Karpas-422 (cell line): ENCODE measurements at places on chromosomes 4 and X.

DNA sequence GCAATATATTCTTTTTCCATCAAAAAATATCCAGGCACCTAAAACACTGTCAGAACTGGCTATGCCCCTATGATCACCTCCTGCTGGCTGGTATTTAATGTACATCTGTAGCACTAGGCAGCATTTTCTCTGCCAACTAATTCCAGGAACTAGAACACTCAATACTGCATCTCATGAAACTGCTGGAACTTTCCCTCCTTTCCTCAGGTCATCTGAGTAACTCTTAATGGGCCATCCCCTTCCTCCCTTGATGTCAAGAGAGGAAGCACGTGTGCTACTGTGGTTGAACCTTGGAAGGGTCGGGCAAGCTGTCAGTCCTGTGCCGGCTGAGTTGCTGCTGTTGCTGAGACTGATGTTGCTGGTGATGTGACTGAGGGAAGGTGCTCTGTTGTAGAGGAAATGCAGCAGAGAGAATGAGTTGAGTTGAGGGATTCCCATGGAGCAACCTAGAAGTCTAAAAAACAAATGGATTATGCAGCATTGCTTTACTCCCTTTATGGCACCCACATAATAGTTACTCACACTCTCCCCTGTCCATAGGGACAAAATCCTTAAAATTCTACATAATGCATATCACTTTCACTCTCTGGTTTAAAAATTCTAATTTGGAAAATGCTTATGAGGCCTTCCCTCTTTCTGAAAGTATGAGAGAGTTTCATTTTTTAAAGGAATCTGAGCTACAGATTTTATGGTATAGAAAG is 39.5 kb downstream of the TMEM165 start:
- DNase-seq, result no peak

GRCh38 chr4:18203966-18204365 is 182.4 kb upstream of the LCORL start:
- no peak for DNase-seq

DNA sequence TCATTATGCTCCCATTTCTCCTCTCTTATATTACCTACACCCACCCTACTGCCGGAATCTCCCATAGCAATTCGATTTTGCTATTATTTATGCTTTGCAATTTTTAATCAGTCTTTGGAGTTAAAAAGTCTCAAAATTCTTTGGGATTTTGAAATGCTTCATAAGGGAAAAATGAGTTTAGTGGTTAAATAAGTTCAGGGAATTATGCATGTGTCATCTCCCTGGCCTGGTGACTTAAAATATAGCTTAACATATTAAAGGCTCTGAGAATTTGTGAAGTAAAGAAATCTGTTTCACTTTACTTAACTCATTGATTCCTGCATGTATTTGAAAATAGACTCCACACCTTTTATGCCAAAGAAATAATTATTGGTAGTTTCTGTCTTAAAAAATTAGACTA is 185.1 kb upstream of the DIPK2B start:
- no peak for DNase-seq

DNA sequence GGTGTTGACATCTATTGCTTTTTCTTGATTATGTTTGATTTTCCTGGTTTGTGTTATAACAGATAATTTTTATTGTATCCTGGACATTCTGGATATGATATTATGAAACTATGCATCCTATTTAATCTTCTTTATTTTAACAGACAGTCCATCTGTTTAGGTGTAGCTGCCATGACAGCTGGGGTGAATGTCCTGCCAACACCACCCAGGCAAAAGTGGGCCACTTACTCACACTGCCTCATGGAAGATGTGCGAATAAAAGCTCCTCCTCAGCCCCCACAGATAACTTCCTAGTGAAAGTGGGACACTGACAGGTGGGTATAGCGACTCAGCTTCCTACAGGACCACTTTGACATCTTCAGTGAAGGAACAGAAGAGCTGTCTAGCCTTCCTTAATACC is 18.4 kb upstream of the CNKSR2 start:
- no peak for DNase-seq

DNA sequence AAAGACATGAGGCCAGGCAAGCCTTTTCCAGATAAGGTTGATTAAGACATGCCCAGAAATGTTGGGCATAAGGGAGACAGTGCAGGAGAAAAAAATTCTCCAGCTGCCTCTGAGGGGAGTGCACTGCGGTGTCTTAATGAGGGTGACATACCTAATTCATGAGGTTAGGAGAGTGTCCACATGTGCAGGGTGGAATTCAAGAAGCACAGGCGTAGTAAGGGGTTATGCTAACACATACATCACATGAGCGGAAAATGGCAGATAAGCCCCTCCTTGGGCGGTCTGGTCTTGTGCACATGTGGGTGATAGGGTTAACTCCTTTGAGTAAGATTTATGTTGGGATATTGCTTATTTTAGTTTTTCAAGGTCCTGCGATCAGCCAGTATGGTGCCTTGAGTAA is 122.4 kb downstream of the PHKA2 start:
- DNase-seq, result no peak

GRCh38 chrX:113929004-113929403 is 654.9 kb upstream of the HTR2C start:
- DNase-seq, result peak; percentile 74

DNA sequence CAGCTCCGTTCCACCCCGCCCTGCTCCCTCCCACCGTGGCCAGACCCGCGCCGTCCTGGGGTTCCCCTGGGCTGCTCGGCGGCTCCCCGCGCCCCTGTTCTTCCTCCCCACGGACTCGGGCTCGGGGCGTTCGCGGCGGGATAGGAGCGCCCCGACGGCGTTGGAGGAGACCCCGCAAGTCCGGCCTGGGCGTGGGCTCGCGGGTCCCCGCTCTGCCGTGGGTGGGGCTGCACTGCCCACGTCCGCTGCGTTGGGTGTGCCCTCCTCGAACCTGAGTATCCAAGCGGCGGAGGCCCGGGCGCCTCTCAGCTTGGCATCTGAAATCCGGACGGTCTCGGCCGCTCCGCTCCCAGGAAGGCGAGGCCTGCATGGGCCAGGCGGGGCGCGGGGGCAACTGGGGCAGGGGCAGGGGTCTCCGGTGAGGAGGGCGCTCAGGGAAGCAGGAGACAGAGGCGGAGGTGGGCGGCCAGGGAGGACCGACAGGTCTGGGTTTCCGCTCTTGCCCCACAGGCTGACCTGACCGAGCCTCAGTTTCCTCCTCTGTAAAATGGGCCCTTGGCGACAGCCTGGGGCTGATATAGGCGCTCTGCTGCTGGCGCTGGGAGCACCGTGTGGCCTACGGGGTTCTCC is 12.0 kb upstream of the NAT8L start:
- no peak for DNase-seq

- no peak for DNase-seq
Measured at GRCh38 chr4:5931526-5931925, 38.6 kb upstream of the CRMP1 start.

- no peak for DNase-seq
Measured at GRCh38 chr4:2340272-2341061, 78.0 kb downstream of the ZFYVE28 start.

- no peak for DNase-seq
Measured at GRCh38 chrX:51894697-51895336, 1.4 kb downstream of the MAGED1 start.

- no peak for DNase-seq
Measured at GRCh38 chrX:38652934-38653442, 91.6 kb downstream of the TSPAN7 start.

DNA sequence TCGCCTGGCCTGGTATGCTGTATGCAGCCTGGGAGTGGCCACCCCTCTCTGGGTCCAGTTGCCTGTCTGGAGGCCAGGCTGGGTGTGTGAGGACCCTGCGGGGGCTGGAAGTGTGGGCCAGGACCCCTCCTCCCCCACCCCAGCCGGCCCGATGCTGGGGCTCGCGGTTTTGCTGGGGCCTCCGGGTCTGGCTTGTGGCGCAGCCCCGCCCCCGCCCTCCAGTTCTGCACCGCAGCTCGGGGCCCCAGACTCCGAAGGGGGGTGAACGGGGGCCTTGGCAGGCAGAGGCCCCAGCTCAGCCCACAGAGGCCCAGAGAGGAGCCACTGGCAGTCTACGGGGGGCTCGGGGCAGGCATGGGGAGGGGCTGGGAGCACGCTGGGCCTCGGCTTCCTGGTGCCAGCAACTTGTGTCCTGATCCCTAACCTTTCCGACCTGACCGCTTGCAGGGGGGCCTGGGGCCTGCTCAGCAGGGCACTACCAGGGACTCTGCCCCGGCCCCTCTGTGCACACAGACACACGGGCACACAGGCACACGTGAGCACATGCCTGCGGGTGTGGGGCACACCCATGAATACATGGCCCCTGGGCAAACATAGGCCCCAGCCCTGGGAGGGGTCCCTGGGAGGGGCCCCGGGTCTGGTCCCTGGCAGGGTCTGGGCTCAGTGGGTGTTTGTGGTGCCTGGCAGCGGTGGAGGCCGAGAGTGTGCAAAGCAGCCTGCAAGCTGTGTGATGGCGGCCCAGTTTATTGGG is 21.4 kb upstream of the FGFR3 start:
- no peak for DNase-seq

GRCh38 chr4:21811565-21811964 is 137.0 kb downstream of the KCNIP4 start:
- no peak for DNase-seq

DNA sequence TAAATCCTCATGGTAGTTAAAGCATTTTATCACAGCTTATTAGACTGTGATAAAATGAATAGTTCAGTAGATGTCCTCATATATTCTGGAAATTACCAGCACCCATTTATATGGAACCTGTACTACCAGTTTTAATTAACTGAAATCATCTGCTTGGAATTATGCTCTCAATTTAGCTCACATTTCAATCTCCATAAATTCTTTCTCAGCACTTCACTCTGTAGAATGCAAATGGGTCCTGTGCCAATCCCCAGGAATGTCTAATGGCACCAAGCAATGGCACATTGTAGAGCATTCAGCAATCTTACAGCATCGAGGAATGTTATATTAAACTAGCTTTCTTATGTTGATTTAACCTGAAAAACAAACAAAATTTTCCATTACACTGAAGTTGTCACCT is 355.1 kb downstream of the PDHA2 start:
- no peak for DNase-seq

DNA sequence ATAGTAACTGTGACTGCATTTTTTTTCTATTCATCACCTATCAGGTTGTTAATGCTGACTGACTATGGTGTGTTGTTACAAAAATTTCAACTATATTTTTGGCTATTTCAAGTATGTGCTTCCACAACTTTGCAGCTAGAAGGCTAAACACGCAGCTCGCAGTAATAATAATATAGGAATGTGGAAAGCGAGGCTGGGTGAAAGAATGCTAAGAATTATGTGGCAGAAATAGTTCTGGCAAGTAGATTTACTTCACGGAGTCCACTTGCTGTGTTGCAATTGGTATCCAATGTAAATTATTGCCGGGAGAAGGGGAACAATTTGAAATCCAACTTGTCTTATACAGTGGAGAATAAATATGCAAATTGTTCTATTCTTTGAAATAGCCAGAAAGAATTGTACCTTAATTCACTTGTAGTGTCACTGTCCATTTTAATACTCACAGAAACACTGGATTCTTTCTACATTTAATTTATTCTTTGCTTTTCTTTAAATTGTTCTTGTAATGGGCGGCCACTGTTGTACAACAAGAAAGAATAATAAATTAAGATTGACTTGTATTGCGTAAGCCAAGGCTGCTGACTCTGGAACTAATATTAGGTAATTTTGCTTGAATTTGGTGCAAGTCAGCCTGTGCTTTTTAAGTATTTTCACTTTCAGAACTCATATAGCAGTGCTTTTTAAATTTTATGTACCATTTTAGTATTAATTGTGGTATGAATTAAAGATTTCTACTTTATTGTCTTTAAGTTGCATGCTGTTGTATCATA is 154.9 kb downstream of the FRMPD4 start:
- no peak for DNase-seq

GRCh38 chrX:2464677-2465166 is 36.1 kb downstream of the DHRSX start:
- peak; percentile 54 for DNase-seq

- no peak for DNase-seq
Measured at GRCh38 chr4:69999420-69999819, 3.7 kb downstream of the STATH start.

DNA sequence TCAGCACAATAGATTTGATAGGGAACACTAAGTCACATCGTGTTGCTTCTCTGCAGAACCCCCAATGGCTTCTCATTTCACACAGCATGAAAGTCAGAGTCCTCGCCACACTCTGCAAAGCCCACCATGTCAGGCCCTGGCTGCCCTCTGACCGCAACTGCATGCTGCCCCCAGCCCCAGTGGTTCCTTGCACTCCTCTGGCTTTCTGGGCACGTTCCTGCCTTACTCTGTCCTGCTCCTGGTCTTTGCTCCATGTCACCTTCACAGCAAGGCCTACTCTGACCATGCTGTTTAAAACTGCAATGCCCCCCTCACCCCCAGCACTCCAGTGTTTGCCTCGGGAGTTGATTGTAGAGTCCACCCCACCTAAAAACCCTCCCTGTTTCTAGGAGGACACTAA is 78.1 kb downstream of the EVC start:
- no peak for DNase-seq

DNA sequence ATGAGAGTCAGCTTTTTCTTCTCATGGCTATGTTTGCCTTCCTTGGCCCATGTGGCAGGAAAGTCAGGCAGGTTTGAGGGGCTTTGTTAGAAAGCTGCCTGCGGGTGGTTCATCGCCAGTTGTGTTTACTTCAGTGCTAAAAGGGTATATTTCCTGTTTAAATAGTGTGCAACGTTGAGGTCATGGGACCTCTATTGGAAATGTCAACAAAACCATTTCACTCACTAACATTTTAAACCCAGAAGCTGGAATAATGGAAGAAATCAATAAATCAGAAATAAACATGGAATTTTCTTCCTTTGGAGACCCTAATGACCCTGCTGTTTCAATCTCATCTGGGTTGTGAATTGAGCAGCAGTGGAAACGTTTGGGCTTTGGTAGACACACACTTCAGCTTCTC is 185.8 kb downstream of the ANKRD50 start:
- DNase-seq, result no peak

GRCh38 chr4:142034101-142034500 is 397.7 kb downstream of the IL15 start:
- DNase-seq, result no peak

GRCh38 chr4:24887881-24888430 is 24.9 kb downstream of the CCDC149 start:
- peak; percentile 92 for DNase-seq

GRCh38 chr4:40270609-40271008 is 64.5 kb upstream of the CHRNA9 start:
- DNase-seq, result no peak

DNA sequence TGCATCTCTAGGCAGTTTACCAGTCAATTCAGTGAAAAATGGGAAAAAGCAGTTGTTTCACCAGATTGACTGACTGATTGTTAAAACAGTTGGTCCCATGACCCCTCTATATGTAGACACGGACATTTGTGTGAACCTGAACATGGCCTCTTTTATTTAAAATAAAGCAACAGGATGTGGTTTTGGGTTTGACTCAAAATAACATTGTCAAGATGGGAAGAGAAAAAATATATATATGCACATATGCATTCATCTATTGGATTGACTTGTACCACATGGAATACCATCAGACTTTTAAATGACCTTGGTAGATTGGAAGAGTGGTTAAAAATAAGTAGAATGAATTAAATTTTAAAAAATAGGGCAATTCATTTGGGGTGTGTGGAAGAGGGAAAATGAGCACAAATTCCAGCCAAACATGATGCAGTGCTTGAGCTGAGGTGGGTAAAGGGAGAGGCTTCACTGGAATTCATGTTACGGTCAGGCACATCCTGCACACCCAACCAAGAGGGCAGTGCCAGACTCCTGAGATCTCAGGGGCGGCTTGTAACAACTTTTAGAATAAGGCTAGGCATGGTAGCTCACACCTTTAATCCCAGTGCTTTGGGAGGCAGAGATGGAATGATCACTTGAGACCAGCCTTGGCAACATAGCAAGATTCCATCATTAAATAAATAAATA is 560.7 kb upstream of the TENM3 start:
- no peak for DNase-seq
